ENCODE measurements at places on chromosomes 3 and 15.

DNA sequence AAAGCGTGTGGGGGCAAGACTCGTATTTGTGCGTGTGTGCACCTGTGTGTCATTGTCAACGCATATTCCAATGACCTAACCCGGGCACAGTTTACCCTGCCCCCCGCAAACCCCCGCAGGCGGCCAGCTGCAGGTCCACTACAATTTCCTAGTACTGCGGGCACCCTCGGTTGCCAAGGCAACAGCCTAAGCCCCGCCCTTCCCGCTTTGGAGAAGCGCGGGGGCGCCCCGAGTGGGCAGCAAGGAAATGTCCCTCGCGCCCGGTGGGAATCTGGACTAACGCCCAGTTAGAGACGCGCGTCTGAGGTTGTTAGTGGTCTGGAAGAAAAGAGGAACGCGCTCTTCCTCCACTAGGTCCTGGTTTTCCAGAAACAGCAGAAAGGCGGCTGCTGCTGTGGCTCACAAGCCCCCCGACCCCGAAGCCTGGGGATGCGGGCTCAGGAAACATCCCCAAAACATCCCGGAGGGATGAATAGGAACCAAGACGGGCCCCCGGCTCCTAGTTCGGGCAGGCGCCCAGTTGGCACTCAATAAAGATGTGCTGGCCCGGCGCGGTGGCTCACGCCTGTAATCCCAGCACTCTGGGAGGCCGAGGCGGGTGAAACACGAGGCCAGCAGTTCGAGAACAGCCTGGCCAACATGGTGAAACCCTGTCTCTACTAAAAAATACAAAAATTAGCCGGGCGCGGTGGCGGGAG lies 1.1 kb downstream of the ABHD14A start:
- DNase-seq = peak; percentile 82

DNA sequence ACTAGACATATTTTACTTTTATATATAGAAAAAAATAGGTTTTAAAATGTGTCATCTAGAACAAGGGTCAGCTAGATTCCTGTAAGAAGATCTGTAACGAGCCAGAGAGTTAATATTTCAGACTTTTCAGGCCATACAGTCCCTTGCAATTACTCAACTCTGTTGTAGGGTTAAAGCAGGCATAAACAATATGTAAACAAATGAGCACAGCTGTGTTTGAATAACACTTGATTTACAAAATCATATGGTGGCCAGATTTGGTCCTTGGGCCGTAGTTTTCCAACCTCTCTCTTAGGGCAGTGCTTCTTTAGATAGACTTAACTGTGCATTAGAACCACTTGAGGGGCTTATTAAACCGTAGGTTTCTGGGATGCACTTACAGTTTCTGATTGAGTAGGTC lies 19.6 kb downstream of the LRRC57 start:
- DNase-seq = no peak

GRCh38 chr3:16950282-16950681 lies 65.5 kb downstream of the PLCL2 start:
- DNase-seq = no peak

DNA sequence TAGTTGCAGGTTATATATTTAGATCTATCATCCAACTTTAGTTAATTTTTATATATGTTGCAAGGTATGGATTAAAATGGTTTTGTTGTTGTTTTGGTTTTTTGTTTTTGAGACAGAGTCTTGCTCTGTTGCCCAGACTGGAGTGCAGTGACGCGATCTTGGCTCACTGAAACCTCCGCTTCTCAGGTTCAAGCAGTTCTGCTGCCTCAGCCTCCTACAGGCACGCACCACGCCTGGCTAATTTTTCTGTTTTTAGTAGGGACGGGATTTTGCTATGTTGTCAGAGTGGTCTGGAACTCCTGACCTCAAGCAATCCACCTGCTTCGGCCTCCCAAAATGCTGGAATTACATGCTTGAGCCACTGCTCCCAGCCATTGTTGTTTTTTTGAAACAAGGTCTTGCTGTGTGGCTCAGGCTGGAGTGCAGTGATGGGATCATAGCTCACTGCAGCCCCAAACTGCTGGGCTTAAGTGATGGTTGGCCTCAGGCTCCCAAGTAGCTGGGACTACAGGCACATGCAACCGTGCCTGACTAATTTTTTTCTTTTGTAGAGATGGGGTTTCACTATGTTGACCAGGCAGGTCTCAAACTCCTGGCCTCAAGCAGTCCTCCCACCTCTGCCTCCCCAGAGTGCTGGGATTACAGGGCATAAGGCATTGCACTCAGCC lies 92.0 kb downstream of the ZNF609 start:
- DNase-seq = peak; percentile 21

DNA sequence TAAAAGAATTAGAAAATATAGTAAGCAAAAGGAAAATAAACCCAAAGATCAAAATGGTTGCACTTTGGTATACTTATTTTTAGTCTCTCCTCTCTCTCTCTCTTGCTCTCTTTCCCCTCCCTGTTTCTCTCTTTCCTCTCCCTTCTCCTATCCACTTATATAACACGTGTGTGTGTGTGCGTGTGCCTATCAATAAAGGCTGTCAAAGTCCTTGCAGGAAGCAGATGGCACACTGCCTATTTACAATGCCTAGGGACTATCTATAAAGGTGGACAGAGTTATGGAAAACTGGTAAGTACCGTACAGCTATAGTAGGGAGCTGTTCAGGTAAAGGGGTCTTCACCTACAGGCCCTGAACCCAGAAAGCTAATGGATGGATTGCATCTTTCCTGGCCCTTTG lies 161.6 kb downstream of the SQOR start:
- no peak for DNase-seq

DNA sequence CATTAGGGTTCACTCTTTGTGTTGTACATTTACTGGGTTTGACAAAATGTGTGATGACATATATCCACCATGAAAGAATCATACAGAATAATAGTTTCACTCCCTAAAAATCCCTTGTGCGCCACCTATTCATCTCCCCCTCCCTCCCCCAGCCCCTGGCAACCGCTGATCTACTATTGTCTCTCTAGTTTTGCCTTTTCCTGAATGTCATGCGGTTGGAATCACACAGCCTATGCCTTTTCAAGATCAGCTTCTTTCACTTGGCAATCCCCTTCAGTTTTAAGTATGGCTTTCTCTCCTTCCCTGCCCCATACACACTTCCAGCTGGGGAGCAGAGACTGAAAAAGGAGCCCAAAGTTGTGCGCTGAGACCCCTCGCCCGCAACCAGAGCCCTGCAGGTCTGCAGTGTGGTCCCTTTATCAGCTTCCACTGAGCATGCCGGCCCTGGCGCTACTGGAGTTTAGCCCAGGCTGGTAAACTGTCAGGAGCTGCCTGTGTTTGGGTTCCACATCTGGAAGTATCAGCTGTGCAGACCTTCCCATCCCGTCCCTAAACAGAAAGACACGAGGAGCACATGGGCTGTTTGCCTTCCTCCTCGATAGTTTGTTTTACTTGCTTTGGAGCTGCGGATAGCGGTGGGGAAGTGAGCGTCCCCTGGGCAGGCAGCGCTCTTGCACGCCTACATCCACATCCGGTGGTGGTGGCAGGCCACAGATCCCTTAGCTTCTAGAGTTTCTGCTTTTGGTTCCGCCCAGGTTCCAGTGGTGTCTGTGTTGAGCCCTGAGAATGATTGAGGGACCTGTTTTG lies 12.3 kb downstream of the BOC start:
- DNase-seq = no peak

DNA sequence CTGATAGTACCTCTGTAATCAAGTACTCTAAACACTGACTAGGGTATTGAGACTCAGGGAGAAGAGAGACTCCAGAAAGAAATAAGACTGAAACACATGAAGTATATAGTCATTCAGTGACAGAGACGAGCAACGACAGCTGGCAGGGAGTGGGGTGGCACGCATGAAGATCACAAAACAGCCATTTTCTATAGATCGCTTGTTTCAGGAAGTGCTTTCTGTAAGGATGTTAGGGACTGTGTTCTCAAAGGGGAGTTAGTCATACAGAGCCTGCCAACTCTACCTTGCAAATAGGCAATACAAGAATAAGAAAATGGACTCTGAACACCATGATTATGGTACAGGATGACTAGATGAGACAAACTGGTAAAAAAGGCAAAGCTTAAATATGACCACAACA lies 139.5 kb downstream of the TBL1XR1 start:
- no peak for DNase-seq

- DNase-seq = no peak
These were observed 53.8 kb downstream of the EPHB3 start for GRCh38 chr3:184615396-184615795.

GRCh38 chr3:186939536-186939935 lies 9.2 kb downstream of the ST6GAL1 start:
- no peak for DNase-seq

DNA sequence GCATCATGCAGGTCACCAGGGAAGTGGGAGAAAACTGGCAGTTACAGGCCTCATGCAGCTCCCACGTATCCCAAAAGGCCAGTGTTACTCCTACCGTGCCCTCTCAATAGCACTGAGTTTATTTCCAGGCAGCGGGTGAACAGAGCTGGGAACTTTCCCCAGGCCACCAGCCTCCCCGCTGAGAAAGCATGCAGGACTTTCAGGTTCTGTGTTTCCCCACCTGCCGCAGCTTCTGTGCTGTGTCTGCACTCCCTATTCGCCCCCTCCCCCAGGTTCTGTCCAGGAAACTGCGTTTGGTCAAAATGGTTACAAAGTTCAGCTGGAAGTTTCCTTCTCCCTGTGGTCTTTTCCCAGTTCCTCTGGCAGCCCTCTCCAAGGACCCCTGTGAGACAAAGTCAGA lies 21.4 kb downstream of the NEK11 start:
- no peak for DNase-seq

GRCh38 chr3:143726727-143727126 lies 121.5 kb downstream of the SLC9A9 start:
- DNase-seq = no peak

DNA sequence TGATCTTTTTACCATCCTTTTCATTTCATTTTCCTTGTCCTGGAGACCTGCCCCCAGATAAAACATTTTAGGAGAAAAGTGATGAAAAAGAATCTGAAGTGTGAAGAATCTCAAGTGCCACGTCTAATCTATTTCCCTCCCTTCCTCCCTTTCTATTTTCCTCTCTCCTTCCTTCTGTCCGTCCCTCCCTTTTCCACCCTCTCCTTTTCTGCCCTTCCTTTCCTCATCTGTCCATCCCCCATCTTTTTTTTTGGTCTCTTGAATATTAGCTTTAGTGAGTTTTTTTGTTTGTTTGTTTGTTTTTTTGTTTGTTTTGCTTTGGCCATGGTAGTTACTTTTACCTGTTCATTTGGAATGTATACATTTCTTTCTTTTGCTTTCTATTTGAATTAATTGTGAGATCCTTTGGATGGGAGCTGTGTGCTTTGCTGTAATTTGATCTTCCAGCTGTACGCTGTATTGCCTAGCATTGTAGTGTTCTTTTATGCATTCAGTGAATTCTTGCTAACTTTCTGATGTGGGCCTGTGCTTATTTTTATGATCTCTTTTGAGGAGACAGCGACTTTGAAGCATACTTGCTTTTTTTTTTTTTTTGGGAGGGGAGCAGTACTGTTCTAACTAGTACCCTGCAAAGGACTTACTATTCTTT lies 19.2 kb downstream of the CDIN1 start:
- DNase-seq = no peak

Data from glutamatergic neuron (in vitro differentiated cells).